ENCODE measurements at places on chromosomes 7 and 10.
A peak's percentile ranks its signal among the peaks of the same experiment; 100 is the strongest.

DNA sequence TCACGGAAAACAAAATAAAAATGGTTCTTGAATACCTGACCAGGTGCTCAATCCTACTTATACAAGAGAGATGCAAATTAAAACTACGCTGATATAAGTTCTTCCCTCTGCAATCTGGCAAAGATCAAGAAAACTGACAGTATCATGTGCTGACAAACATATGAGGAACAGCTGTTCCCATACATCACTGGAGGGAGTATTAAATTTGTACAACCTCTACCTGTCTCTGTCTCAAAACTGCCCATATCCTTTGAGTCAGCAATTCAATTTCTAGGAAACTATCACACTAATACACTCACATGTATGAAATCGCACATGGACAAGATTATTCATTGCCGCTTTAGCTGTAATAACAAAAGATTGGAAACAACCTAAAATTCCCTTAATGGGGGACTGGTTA is 11.0 kb upstream of the IL6 start:
- no peak for DNase-seq

GRCh38 chr7:48299580-48300169 is 128.4 kb downstream of the ABCA13 start:
- no peak for DNase-seq

DNA sequence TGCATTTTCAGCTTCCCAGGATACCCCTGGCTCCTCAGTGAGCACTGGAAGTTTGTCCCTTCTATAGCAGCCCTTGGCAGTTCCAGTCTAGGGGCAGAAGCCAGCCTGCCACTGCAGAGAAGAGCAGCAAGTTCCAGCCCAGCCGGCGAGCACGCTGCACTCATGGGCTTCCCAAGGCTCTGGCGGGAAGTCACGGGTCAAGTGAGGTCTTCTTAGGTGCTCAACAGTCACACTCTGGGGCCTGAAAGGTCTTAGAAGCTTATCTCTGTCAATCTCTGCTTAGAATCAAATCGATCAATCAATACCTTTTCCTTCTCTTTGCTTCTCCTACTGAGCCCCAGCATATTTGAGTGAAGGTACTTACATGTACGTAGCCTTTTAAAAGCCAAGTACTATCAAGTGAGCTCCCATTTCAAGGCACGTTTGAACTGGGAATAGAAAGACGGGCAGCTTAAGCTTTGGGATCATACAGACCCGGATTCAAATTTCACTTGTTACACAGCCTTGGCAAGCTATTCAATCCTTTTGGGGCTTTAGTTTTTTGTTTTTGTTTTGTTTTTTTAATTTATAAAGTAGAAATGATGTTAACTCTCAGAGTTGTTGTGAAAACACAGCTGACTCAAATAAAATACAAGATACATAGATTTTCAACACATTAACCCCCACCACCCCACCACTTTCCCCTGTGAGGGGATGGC is 152.6 kb upstream of the KLF14 start:
- no peak for DNase-seq

- no peak for DNase-seq
These were observed 63.5 kb downstream of the GOLGA7B start for GRCh38 chr10:97913193-97913592.

GRCh38 chr10:101444058-101444898 is 90.3 kb downstream of the BTRC start:
- no peak for DNase-seq

GRCh38 chr7:121410829-121411596 is 14.9 kb upstream of the FAM3C start:
- DNase-seq = no peak

DNA sequence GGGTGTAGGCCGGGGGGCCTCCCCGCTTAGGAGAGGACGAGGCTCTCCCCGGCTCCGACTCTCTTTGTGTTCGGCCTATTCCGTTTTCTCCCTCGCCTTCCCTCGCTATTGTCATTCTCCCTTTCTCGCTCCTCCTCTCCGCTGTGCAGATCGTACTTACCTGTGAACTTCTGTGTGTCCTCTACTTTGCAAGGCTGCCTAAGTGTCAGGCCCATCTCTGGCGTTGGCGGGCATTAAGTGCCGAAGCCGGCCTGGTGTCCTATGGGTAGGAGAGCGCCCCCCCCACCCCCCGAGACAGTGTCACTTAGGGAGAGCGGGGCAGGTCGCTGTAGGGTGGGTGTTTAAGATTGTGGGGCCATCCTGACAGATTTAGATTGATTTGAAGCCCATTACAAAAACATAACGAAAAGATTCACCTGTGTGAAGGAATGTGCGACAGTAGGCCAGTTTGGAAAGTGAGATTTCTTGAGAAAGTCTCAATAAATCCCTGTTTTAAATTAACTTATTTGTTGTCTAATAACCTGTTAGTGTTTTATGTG is 579 bp downstream of the RBM33 start:
- DNase-seq = peak; percentile 4

- DNase-seq = no peak
These were observed 132.9 kb downstream of the FAM204A start for GRCh38 chr10:118209215-118209614.

DNA sequence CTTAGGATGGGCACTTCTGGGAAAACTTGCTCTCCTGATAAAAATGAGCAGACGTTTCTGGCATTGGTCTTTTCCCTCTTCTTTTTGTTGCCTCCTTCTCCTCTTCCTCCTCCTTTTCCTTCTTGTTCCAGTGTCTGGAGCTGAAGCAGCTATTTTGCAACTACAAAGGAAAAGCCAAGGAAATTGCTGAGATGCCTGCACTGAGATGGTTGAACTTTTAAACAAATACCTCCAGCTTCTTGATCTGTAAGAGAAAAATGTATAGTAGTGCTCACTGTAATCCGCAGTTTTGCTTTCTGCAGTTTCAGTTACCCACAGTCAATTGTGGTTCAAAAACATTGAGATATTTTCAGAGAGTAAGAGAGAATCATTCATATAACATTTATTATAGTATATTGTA is 7.5 kb upstream of the SND1 start:
- DNase-seq = no peak

- DNase-seq = no peak
These were observed 31.3 kb downstream of the COX15 start for GRCh38 chr10:99700649-99701048.

DNA sequence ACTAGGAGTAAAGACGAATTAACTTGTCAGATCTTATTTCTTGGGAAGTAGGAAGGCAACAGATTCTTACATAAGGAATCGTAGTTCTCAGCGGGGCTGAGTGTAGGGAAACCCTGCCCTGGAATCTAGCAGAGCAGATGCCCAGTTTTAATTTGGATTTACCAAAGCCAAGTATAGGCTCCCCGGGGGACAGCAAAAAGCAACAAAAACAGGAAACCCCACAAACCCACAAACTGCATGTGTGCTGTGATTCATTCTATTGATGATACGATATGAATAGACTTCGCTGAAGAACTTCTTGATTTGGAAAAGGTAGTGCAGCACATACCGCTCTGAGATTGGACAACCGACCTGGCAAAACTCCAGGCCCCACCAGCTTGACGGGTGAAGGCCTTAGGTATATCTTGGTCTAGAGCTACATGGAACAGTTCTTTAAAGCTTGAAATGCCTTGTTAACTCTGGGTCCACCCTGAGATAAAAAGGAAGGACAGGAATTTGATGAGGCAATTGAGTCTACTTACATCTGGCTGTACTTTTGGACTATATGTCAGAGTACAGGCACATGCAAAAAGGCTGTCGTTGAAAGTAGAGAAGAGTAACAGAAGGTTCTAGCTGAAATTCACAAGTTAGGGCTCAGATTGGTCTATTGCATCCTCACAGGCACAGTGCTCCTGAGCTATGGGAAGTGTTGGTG is 49.1 kb downstream of the STRA8 start:
- DNase-seq = no peak

- no peak for DNase-seq
These were observed 98.3 kb downstream of the MKLN1 start for GRCh38 chr7:131425992-131426391.

DNA sequence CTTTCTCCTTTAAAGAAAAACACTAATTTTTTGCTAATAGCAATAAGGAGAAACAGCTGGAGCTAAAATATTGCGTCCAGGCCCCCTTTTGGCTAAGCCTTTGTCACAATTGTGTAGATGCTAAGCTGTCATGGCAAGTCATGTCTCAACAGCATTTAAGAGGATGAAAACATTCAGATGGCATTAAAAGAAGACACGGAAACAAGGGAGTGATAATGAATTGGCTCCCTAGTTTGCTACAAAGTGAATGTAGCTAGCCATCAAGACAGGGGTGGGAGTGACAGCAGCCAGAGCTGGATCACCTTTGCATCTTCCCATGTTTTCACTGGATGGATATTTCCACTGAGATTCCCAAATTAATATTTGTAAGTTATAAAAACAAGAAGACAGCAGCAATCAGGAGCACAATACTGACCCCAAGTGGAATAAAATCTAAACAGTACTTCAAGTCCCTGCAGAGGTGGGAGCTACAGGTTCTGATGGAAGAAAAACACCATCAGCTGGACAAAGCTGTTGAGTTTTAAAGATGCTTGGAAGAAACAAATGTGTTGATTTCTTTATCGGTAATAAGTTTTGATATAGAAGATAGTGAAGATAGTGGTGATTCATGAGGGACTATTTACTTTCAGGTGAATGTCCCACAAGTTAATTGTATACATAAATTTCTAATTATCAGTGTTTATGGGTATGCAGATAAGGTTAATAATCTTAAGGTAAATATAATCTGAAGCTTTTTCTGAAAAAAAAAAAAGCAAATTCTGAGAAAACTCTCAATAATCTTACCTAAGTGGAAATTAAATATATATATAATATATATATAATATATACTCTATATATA is 129.4 kb downstream of the SLC16A9 start:
- no peak for DNase-seq

- DNase-seq = no peak
These were observed 50.6 kb upstream of the STEAP1B start for GRCh38 chr7:22550514-22551030.

DNA sequence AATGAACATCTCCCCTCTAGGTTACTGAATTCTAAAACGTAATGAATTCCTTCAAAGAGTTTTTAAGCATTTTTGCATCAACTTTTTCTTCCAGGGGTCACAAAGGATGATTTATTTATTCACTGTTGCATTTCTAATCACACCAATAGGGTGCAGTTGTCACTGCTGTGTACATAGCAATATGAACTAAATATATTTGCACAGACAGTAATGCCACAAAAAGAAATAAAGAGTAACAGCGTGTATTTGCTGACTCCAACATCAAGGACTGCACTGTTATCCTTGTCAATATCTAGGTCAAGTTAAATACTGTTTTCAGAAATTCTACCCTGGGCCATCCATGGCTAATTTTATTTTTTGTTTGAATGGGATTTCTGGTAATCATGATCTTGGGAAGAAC is 138.0 kb downstream of the FRMD4A start:
- DNase-seq = no peak

GRCh38 chr10:21318540-21319167 is 206.8 kb downstream of the SKIDA1 start:
- DNase-seq = no peak

DNA sequence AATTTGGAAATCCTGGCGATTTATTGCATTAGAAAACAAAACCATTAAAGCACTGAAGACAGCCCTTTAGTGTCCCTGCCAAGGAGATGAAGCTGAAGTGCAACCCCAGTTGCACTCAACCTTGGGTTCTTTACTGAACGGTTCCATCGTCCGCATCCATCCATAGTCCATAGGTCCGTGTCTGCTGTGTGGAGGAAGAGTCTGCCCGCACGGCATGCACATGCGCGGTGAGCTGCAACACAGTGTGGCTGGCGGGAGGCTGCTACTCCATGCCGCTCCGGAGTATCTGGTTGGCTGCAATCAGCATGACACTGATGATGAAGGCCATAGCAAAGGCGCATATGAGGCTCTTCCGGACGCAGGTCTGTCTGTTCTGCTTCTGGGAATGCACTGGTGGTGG is 624.6 kb downstream of the CALN1 start:
- no peak for DNase-seq

DNA sequence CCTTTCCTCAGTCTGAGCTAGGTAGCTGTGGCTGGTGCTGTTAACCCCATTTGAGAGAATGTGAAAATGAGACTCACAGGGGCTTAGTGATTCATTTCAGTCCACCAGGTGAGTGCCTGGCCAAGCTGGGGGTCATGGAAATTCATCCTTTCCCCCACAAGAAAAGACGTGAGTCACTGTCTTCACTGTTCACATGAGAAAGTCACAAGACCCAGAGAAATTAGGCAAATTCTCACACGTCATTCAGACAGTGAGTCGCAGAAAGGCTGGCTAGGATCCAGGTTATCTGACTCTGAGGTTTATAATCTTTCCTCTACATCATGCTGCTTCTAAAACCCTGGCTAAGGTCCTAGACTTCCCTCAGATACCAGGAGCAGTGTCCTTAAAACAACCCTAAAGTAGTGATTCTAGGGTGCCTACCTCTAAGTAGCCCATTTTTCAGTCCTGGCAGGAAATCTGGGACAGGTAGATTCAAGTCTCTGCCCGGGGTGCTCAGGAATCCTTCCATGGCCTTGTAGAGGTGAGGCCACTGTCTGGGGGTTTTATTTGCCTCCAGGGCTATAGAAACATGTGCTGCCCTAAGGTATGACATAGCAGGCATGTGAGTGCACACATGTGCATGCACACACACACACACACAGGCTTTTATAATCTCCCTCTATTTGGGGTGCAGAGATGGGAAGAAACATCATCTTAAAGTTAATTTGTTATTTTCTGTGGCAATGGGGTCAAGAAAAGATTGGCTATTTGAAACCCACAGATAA is 427.9 kb upstream of the CELF2 start:
- no peak for DNase-seq

DNA sequence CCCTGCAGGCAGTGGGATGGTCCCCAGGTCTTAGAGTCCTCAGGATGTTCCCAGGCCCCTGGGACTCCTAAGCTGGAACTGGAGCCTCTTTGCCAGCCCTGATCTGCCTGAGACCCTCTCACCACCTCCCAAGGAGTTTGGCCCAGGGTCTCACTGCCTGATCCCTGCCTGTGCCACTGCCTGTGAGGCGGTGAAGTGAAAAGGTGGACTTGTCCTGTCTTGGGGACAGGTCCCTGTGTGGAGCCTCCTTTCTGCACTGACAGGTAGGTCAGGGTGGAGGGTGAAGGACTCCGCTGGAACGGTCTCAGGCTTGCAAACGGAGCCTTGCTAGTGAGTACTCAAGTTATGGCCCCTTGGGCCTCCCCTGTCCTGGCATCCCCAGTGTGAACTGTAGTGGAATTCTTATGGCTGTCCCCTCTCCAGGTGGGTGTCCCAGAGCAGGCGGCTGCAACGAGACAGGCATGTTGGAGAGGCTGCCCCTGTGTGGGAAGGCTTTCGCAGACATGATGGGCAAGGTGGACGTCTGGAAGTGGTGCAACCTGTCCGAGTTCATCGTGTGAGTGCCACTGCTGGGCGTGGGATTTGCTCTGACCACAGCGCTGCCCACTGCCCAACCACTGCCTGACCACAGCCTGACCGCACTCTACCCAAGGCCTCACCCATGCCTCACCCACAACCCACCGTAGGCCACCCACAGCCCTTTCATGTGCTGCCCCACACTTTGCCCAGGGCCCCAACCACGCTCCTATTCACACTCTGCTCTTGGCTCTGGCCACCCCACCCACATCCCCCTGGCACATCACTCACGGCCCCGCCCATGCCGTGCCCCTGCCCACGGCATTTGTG is 19.5 kb downstream of the RAMP3 start:
- no peak for DNase-seq
